HT1080 (cell line): ENCODE measurements at places on chromosomes 5 and 9. TPM values are rescaled to one million over a fixed set of nuclear protein-coding genes. Genes with fewer than 3 reads are reported as not detected.
A peak's percentile ranks its signal among the peaks of the same experiment; 100 is the strongest.

NSG2 gene
- not detected in 2 replicates for total RNA-seq

ENHO gene
- total RNA-seq = 5.0 TPM in 2 replicates

TERT gene
- 9.0 and 10.5 TPM in 2 replicates for total RNA-seq

ARL15 gene
- 7.2 and 7.9 TPM in 2 replicates for total RNA-seq

WNT8A gene
- total RNA-seq = not detected in 2 replicates

MAST4 gene
- 7.6 and 8.7 TPM in 2 replicates for total RNA-seq

GKAP1 gene
- total RNA-seq = 1.9 and 2.0 TPM in 2 replicates

CNTNAP3 gene
- 2.7 and 4.8 TPM in 2 replicates for total RNA-seq

CBY3 gene
- not detected in 2 replicates for total RNA-seq

RICTOR gene
- 7.4 and 8.2 TPM in 2 replicates for total RNA-seq

- DNase-seq = no peak
Observed at GRCh38 chr5:150659360-150660107, 1.5 kb upstream of the MYOZ3 start.

DNA sequence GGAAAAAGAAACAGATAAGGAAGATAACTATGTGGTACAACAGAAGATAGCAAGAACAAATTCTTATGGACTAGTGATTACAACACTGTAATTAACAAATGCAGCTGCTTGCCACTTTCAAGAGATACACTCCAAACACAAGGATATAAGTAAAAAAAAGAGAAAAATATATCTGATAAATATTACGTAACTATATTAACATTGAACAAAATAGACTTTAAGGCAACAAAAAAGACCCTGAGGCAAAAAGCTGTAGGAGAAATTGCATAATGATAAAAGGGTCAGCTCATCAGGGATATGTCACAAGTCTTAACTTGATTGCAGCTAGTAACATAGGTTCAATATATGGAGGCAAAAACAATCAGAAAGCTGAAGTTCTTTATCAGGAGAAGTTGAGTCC, 51.3 kb upstream of the RNF130 start:
- DNase-seq = no peak

GRCh38 chr9:126472198-126472947, 141.4 kb upstream of the LMX1B start:
- DNase-seq = no peak

GRCh38 chr5:1807451-1808185, 6.4 kb downstream of the NDUFS6 start:
- no peak for DNase-seq

DNA sequence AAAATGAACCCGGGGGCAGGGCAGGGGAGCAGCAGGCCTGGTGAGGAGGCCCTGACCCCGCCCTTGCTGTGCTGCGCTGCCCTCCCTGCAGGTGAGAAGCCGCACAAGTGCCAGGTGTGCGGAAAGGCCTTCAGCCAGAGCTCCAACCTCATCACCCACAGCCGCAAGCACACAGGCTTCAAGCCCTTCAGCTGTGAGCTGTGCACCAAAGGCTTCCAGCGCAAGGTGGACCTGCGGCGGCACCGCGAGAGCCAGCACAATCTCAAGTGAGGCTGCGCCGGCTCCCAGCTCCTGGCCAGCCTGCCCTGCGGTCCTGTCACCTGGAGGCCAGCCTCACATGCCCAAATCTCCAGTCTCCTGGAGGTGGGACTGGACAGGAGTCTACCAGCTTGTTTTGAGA, 12.3 kb downstream of the GFI1B start:
- DNase-seq = no peak

DNA sequence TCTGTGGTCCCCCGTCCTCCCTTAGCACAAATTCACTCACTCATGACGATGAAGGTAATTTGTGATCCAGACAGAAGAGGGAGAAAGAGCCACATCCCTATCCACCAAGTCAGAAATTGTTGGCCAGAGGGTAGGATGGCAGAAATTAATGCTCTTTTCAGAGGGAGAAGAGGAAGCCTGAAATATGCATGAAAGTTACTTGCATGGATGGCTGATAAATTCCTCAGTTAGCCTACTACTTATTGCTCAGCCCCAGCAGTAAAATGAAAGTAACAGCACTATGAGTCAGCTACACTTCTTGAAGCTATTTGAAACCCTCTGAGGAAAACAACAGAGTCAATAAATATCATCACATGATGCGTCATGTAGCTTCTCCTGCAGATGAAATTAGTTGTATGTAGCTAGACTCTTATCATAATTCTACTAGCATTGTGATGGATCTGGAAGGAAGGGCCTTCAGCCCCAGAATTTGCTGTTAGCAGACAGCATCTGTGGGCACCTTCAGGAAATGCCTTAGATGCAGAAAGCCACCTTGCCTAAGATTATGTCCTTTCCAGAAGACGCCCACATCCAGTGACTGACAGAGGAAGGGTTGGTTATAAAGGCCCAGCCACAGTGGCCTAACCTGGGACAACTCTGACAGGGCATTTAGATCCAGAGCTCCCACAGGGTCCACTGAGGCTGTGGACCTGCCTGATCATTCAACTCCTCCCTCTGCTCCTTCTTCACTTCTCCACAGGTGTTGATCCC, 81.2 kb upstream of the CCDC112 start:
- DNase-seq = peak; percentile 80
